ENCODE measurements at places on chromosomes 3 and 15.

DNA sequence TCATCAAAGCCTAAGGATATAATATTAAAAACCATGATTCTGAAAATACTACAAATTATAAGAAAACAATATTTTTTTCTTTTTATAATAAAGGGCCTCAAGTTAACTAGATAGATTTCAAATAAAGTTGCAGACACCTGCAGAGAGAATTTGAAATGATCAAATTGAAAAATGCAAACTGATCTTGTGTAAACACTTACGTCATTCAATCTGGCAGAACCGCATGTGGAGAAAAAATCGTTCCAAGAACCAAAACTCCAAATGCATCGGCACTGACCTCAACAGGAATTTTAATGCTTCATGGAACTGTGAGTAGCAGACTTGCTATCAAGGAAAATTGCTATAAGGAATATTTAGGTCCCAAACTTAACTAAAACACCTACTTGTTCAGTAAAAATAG, 17.2 kb downstream of the CPA3 start:
- no peak for DNase-seq

DNA sequence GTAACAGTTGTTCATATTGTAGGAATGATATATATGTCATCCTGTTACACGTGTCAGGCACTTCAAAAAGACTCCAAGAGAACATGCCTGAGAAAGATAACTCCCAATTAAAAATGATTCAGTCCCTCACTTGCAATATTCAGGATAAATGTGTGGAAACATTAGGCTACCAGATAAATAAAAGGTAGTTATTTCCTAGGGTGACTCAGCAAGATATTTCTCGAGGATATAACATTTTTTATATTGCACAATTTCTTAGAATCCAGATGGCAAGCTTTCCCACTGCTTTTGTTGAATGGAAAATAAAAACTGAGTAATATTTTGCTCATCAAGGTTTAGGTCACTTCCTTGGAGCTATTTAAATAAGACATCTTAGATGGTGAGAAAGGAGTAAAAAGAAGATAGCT, 181.4 kb downstream of the GAP43 start:
- no peak for DNase-seq

DNA sequence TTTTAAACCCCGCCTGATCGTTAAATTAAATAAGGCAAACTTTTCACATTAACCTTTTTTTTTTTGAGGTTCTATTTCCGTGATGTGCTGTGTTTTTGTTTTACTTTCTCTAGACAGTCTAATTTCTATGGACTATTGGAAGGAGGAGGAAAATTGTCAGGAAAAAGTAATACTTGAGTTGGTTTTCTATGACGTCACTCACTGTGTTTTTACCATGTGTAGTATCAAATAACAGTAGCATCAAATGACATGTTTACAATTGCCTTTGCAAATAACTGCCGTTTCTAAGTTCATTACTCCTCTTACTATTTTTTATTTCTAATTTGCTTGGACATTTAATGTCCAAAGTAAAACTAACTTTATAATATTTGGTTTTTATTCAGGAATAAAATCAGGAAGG, 32.3 kb downstream of the MYO1E start:
- DNase-seq: no peak

GRCh38 chr15:66700412-66700801, 1.6 kb upstream of the SMAD6 start:
- no peak for DNase-seq

DNA sequence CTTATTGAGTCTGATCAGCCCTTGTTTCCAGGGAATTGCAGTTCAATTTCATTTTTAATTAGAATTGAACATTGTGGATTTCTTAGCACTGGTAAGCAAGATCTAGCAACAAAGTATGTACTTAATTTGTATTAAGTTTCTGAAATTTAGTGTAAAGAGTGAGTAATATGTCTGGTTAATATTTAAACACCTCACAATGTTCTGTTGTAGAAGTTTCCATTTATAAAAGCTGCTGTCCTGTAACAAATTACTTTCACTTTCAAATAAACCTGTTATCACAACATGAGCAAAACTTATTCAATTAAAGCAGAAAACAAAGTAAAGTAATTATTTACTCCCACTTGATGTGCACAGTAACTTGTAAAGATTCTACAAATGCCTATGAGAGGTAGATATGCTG, 448.5 kb downstream of the NAALADL2 start:
- no peak for DNase-seq

GRCh38 chr3:138078901-138079344, 36.5 kb downstream of the DZIP1L start:
- DNase-seq: no peak

DNA sequence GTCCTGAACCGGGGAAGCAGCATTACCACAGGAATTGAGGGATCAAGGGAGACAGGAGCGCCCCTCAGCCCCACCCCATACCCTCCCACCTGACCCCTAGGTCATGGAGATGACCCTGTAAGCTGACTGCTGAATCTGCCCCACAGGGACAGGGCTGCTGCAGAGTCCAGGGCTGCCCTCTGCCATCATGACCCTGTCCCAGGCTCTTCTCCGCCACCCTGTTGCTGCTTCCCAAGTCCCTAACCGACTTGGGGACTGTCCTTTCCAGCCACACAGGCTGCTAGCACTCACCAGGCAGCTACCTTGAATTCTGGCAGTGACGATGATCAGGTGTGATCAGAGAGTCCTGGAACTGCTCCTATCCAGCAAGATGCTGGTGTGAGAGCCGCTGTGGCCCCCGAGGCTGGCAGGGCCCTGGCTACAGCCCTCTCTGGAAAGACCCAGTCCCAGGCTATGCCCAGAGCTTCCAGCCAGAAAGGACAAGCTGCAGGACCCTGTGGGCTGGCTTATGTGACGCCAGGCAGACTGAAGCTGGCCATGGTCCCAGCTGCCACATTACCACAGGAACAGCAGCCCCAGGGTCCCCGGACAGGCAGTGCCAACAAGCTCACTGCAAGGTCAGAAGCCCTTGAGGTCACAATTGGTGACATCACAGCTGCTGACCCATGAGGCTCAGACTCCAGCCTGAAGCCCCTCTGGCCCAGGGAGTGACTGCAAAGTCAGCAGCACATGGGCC, at the start of gene C3orf22:
Gene C3orf22, minus strand, starts transcription at position 597 of the 736 bp plus-strand sequence. CDS start 5,542 bp downstream, outside the sequence.
- DNase-seq: no peak

- no peak for DNase-seq
Observed at GRCh38 chr15:69523010-69524001, 70.7 kb downstream of the RPLP1 start.

GRCh38 chr15:61380270-61380669, 151.2 kb upstream of the RORA start:
- DNase-seq: no peak

DNA sequence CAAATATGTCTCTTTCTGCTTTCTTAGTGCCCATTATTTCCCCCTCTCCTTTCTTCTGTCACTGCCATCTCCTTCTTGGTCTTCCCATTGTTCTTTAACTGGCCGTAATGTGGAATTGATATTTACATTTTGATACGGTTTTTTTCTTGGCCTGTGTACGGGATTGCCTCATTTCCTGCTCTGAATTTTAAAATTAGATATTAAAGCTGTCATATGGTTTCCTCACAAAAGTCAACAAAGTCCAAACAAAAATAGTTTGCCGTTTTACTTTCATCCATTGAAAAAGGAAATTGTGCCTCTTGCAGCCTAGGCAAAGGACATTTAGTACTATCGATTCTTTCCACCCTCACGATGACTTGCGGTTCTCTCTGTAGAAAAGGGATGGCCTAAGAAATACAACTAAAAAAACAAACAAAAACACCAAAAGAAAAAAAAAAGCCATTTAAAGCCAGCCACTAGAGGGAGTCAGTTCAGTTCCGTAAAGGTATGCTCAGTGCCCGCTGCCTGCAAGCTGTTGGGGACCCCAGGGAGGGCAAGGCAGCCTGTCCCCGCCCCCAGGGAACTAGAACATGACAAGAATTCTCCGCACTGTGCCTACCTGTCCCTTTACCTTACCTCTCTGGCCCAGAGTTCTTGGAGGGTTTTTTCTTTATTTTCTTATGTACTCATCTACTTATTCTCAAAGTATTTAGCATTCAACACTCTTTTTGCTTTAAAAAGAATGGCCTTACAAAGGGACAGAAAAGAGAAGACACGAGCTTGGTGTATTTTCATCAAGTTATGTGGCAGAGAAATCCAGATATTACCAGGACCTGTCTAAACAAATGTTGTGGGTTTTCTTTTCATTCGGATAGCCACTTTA, 30.0 kb upstream of the NR2E3 start:
- no peak for DNase-seq

GRCh38 chr3:165254812-165255211, 58.6 kb upstream of the SLITRK3 start:
- DNase-seq: no peak

- no peak for DNase-seq
Observed at GRCh38 chr3:45311327-45311726, 77.0 kb upstream of the LARS2 start.

DNA sequence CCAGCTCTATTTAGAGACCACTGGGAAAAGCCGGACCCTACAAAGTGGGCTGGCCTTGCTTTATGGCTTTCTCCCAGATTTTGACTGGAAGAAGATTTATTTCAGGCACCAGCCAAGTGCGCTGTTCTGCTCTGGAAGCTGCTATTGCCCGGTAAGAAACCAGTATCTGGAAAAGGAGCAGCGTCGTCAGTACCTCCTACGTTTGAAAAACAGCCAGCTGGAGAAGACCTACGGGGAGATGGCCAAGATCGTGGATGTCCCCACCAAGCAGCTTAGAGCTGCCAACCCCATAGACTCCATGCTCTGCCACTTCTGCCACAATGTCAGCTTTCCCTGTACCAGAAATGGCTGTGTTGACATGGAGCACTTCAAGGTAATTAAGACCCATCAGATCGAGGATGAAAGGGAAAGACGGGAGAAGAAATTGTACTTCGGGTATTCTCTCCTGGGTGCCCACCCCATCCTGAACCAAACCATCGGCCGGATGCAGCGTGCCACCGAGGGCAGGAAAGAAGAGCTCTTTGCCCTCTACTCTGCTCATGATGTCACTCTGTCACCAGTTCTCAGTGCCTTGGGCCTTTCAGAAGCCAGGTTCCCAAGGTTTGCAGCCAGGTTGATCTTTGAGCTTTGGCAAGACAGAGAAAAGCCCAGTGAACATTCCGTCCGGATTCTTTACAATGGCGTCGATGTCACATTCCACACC, 60.9 kb downstream of the PXYLP1 start:
- no peak for DNase-seq

GRCh38 chr15:30036036-30036703, 46.6 kb upstream of the GOLGA8J start:
- DNase-seq: no peak

- no peak for DNase-seq
Observed at GRCh38 chr3:179506792-179507191, 55.5 kb upstream of the GNB4 start.

DNA sequence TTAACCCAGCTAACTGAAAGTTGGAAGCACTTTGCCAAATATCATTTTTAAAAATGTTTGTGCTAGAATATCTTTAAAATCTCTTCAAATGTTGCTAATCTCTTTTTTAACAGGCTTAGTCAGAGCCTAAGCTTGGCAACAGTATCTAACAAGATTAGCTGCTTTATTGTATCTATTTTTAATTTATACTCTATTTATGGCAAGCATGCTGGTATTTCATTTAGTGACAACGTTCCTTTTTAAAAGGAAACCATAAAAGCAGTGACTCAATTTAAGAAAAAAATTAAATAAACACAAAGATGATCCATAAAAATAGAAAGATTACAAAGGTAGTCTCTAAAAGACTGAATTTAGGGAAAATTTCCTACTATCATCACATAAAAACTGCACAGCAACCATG, 40.5 kb downstream of the SLC12A6 start:
- DNase-seq: no peak

- no peak for DNase-seq
Observed at GRCh38 chr3:124033360-124034015, 41.6 kb upstream of the ROPN1 start.

DNA sequence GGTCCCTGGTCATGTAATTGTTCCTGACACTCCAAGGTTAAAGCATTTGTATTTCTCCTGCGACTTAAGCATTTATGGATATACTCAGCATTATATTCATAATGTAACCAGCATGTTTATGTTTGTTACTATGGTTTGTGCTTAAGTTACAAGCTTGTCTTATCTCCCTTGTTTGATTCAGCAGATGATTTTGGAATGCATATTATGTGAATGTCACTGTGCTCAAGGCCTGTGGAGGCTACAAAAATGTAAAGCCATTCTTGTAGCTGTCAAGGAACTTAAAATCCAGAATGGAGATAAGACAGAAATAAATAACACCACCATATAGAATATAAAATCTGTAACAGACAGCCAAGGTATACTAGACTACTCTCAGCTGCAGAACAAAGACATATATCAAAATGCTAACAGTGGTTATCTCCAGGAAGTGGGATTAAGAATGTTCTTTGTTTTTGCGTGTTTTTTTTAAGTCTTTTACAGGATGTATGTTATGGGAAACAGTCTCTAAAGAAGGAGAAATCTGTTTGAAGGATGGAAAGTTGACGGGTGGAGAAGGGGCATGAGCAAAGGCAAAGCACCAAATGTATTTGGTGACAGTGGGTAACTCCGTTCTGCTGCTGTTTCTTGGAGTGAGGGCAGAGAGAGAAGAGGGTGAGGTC, 61.4 kb downstream of the IGF2BP2 start:
- DNase-seq: no peak

- no peak for DNase-seq
Observed at GRCh38 chr3:167929968-167930367, 165.8 kb downstream of the GOLIM4 start.

GRCh38 chr15:77870195-77871065, 207.1 kb downstream of the TBC1D2B start:
- no peak for DNase-seq

DNA sequence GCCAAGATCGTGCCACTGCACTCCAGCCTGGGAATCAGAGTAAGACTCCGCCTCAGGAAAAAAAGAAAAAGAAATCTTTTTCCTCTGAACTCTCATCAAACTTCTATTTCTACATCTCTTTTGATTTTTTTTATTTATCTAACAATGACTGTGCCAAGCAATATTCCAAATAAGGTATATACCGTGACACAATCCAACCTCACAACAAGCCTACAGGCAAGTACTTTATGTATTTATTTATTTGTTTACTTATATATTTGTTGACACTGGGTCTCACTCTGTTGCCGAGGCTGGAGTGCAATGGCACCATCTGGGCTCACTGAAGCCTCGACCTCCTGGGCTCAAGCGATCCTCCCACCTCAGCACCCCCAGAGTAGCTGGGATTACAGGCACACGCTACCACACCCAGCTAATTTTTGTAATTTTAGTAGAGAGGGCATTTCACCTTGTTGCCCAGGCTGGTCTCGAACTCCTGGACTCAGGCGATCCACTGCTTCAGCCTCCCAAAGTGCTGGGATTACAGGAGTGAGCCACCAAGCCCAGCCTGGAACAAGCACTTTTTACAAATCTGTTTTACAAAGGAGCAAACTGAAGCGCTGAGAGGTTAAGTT, 94.9 kb upstream of the CHD2 start:
- DNase-seq: no peak

GRCh38 chr3:180188512-180189309, 152.0 kb upstream of the PEX5L start:
- no peak for DNase-seq

DNA sequence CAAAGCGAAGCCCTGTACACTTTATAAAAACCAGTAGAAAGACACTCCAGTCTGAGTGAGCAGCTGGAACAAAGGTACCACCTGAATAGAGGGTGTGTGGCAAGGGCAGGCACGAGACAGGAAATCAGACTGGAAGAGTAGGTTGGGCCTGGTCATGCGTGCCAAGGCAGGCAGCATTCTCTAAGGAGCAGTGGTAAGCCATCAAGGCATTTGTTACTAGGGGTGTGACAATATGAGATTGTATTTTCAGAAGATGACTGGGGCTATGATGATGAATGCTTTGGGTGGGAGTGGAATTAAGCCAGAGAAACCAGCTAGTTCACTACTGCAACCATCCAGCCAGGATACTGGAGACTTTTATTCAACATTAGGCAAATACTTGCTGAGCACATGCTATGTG, 5.0 kb downstream of the JMJD7 start:
- DNase-seq: no peak
